B cell (primary cell): ENCODE measurements at places on chromosomes 4 and X.

DNA sequence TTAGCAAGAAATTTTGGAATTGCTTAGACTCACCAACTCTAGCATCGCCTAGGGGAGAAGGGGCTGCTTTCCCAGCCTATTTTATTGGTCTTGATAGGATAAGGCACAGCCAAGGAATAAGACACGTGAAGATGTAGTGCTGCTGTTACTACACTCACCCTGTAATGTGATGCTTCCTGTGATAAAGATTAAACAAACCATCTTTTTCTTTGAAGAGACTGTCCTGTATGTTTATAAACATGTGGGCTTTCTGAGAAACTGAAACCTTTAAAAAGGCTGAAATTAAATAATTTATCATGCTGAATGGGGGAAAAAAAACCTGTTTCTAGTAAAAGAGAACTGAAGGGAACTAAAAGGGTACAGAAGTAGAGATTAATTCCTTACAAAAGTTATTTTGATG lies 13.2 kb downstream of the TAPT1 start:
- DNase-seq, result no peak

DNA sequence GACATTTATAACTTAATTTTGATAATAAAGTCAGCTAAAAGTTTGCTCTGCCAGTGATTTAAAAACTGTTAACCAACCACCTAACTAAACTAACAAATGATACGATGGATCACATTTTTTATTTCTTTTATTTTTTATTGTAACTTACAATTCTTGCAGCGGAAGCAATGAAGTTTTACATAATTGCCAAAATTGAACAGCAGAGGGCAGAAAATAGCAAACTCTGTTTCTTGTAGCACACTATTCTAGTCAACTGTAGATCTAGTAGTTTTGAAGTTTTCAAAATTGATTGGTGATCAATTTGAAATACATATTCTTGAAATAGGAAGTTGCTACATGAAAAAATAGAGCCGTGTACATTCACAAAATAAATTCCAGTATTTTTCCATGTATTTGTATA lies 2.8 kb upstream of the GRIA2 start:
- no peak for DNase-seq

DNA sequence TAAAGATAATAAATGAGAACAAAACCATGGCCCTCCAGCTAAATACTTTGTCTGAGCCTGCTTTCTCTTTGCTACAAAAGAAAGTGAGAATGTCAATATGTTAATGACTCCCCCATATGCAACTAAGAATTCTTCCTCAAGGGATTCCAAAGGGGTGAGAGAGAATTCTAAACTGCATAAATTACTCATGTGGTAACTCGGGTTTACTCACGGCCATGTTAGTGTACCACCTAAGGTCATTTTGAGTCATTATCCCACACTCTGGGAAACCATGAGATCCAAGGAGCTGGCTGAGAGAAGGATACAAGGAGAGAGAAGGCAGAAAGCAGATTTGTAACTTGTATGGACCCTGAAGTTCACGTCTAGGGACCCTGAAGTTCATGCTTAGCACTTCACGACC lies 190.3 kb downstream of the DHX15 start:
- DNase-seq, result no peak

GRCh38 chr4:166594326-166594946 lies 639.9 kb downstream of the SPOCK3 start:
- DNase-seq, result no peak

- DNase-seq, result no peak
Measured at GRCh38 chr4:14669371-14669770, 332.9 kb upstream of the CPEB2 start.

GRCh38 chrX:149467461-149467860 lies 37.6 kb downstream of the IDS start:
- DNase-seq, result no peak

DNA sequence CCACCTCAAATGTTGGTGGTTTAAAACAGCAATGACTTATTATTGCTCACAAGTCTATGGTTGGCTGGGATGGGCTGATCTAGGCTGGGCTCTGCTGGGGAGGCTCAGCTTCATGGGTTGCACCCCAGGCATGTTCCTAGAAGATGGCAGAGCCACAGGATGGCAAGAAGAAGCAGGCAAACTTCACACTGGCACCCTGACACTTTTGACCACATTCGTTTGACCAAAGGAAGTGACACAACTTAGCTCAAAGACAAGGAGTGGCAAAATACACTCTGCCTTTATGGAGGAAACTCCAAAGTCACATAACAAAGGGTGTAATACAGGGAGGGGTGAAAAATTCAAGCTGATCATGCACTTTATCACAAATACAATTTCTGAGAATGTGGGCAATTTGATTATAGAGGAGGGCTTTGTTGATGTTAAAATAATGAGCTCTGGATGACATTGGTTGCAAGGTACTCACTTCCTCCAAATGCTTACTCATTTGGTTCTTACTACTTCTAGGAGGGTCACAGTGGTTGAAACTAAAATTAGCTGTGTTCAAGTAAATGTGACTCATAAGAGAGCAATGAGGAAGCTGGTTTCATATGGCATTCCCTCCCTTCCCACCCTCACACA lies 249.2 kb upstream of the RPS6KA3 start:
- DNase-seq, result peak; percentile 5

- DNase-seq, result no peak
Measured at GRCh38 chr4:25882226-25882625, 19.4 kb upstream of the SEL1L3 start.

DNA sequence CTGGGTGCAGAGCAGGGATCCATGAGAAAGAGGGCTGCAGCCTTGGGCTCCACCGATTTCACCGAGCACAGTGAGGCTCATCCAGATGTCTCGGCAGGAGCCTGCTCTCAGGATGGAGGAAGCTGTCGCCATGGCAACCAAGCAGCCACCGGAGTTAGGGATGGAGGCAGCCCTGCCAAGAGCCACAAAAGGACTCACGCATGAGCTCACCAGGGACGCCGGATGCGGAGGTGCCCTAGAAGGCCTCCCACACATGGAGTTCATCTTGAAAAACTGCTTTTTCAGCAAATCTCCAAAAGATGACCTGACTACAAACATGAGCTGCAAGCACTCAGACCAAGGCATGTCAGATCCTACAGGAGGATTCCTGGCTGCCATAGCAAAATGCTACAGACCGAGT lies 90.7 kb downstream of the WFS1 start:
- no peak for DNase-seq

DNA sequence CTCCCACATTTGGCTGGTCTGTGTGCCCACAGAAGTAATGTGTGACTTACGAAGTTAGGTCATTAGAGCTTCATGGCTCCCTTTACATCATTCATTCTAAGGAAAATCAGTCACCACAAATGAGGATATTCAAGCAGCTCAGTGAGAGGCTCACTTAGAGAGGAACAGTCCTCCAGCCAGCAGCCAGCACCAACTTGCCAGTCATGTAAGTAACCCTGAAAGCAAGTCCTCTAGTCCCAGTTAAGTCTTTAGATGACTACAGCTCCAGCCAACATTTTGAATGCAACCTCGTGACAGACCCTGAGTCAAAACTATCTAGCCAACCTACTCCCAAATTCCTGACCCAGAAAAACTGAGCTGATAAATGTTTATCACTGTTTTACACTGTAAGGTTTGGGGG lies 71.3 kb downstream of the LRBA start:
- no peak for DNase-seq

GRCh38 chr4:177667687-177668086 lies 225.4 kb upstream of the AGA start:
- no peak for DNase-seq

GRCh38 chr4:113708250-113708649 lies 53.3 kb downstream of the CAMK2D start:
- DNase-seq, result no peak
